ENCODE measurements at places on chromosomes 16 and 17. TPM values are rescaled to one million over a fixed set of nuclear protein-coding genes. Genes with fewer than 3 reads are reported as not detected.

DNA sequence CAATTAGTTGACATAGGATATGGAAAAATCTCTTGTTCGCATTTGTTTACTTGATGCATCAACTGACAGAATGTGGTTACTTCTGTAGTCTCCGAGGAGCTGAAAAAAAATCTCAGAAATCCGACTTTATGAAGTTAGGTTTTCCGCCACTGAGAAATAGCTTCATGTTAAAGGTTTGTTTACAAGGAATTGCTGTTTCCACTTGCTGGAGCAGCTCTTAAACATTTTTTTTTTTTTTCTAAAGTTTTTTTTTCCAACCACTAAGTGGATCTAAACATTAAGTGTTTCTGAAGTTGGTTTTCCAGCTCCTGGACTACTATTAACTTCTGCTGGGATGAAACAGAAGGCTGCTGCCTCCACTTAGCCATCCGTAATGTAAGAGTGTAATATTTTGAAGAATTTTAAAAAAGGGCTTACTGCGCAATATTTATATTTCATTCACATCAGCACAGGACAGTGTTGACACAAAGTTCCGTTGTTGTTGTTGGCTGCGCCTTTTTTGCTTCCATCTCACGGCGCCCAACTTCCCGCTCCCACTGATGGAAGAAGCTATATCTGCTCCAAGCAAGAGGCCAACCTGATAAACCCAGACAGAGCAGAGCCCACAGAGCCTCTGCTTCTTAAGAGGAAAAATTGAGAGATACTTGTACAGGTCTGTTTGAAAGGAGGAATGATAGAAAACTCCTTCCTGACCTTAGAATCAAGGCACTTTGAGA, 167.7 kb upstream of the KCNJ16 start:
- no peaks in the 10 kb centered on the region for H3K27me3 ChIP-seq
- H3K27ac ChIP-seq, result no peak overlapping the region
- H3K4me3 ChIP-seq, result no peak overlapping the region

- peaks cover 7% of the 10 kb centered on the region for H3K4me1 ChIP-seq
- peaks cover 35% of the 10 kb centered on the region for H3K27me3 ChIP-seq
- H3K36me3 ChIP-seq, result no peaks in the 10 kb centered on the region
- no peak overlapping the region for H3K4me3 ChIP-seq
- no peak for DNase-seq
- H3K27ac ChIP-seq, result no peak overlapping the region
These were observed 13.1 kb downstream of the FBXO39 start for GRCh38 chr17:6789146-6789545.

DNA sequence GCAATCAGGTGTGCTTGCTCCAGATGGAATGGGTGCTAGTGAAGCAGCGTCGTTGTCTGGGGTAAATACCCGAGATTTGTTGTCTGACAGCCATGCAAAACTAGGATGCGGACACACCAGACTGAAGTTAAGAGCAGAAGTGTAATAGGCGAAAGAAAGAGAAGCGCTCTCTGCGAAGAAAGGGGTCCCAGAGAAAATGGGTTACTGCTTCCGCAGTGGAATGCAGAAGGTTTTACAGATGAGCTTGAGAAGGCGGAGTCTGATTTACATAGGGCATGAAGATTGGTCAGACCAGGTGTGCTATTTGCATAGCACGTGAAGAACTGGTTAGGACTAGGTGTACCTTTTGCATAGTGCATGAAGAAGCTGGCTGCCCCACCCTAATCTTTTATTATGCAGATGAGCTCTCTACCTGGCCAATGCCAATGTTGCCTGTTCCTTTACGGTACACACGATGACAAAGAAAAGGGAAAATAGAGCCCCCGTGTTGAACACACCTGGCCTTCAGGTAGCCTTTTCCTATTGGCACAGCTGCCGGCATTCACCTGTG, 32.0 kb upstream of the SNN start:
- H3K36me3 ChIP-seq, result no peaks in the 10 kb centered on the region
- no peak overlapping the region for H3K27ac ChIP-seq
- no peak for DNase-seq
- peaks cover 16% of the 10 kb centered on the region for H3K4me1 ChIP-seq

DNA sequence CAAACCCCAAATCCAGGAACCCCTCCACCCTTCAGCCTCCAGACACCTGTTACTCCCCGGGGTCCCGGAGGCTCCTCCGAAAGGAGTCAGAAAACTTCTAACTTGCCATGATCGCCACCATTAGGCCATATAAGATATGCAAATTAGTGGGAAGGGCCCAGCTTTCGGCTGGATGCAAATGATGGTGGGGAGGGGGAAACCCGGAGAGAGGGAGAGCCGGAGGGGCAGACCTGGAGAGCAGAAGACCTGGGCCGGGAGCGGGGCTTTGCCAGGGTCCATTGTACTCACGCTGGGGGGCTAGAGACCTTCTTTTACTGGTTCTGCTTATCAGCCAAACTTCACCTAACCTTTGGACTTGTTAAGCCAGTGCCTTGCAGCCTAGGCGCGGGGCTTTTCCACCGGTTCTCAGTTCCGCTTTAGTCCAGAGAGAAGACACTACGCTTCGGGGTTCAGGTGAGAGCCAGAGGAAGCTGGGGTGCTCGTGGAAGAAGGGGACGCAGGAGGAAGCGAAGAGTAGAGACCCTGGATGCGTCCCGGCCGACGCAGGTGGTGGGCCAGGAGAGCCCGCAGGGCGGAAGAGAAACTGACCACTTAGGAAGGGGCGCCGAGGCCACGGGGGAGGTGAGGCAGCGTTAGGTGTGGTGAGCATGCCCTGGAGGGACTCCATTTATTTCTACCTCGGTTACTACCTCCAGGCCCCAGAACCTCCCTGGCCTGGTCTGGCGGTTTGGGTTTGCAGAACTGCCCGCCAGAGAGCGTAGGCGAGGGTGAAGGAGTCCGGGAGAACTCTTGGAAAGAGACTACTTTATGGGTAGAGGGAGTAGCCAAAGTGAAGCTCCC, at the start of gene HNF1B:
Gene HNF1B, minus strand, starts transcription at position 99 of the 840 bp plus-strand sequence. CDS start 175 bp downstream, outside the sequence.
- peaks cover 63% of the 10 kb centered on the region for H3K27me3 ChIP-seq
- H3K27ac ChIP-seq, result no peak within 1 kb of the TSS
- peak; percentile 46 for DNase-seq

DNA sequence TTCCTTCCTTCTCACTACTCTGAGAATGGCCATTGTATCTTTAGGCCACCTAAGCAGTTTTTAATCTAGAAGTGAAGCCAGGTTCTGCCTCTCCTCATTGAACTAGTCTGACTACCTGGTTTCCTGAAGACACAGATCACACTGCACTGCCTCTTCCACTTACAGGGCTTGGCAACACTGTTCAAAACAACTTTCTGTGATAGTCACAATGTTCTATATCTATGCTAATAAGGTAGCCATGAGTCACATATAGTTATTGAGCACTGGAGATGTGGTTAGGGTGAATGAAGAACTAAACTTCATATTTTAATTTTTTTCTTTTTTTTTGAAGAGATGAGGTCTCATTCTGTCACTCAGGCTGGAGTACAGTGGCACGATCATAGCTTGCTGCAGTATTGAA, 26.9 kb downstream of the RND2 start:
- H3K4me3 ChIP-seq, result no peak overlapping the region
- H3K27ac ChIP-seq, result no peak overlapping the region
- H3K36me3 ChIP-seq, result peaks cover 47% of the 10 kb centered on the region
- DNase-seq, result no peak
- H3K27me3 ChIP-seq, result no peaks in the 10 kb centered on the region

- no peaks in the 10 kb centered on the region for H3K36me3 ChIP-seq
- H3K27ac ChIP-seq, result no peak overlapping the region
- DNase-seq, result no peak
- H3K27me3 ChIP-seq, result no peaks in the 10 kb centered on the region
- H3K4me3 ChIP-seq, result no peak overlapping the region
These were observed 21.7 kb downstream of the ATP6V0D1 start for GRCh38 chr16:67459066-67459860.

DNA sequence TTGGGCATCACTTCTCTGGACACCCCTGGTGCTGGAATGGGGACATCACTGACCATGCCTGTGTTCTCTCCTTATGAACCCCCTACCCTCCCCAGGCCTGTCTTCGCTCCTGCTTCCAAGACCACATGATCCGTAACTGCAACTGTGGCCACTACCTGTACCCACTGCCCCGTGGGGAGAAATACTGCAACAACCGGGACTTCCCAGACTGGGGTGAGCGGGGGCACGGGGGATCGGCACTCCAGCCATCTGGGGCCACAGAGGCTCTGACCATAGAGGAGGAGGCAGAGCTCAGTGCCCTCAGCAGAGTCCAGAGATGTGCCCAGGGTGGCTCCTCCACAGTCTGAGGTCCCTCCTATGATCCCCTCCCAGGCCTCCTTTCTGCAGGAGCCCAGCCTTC, 73.5 kb downstream of the SCNN1B start:
- no peaks in the 10 kb centered on the region for H3K4me1 ChIP-seq
- peaks cover 2% of the 10 kb centered on the region for H3K27me3 ChIP-seq
- H3K4me3 ChIP-seq, result no peak overlapping the region
- no peak for DNase-seq
- H3K36me3 ChIP-seq, result no peaks in the 10 kb centered on the region

DNA sequence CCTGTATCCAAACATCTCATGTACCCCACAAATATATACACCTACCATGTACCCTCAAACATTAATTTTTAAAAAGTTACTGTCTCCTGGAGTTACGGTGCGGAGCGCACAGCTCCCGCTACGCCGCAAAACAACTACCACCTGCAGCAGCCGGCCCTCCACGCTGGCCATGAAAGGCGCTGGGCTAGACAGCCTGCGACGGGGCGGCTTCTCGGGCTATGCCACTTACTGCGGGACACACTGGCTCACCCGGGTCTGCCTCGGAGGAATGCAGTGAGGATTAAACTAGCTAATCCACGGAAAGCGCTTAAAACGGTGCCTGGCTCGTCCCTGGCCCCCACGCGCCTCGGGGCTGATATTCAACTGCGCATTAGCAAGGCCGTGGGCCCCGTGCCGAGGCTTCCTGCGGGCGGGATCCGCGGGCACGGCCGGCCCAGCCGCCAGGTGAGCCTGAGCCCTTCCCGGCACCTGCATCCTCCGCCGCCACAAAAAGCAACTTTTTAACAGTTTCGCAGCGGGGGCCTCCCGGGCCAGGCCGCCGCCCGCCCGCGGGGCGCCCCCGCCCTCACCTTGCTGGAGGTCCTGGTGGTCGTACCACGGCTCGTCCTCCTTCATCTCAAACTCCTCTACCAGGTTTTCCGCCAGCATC, 633 bp downstream of the CDR2 start:
- H3K36me3 ChIP-seq, result peaks cover 22% of the 10 kb centered on the region
- no peaks in the 10 kb centered on the region for H3K27me3 ChIP-seq
- DNase-seq, result peak; percentile 62
- peak overlapping the region; percentile 95 for H3K27ac ChIP-seq

DNA sequence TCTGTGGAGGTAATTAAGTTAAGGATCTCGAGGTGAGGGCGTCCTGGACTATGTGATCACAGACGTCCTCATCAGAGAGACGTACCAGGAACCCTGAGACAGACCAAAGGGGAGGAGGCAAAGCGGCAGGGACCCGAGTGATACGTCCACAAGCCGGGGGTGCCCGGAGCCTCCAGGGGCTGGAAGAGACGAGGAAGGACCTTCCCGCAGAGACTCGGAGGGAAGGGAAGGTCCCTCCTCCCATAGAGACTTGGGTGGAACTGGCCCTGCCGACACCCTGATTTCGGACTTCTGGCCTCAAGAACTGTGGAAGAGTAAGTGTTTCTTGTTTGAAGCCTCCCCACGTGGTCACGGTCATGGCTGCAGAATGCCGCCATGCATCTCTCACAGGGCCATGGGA, 30.8 kb downstream of the LMF1 start:
- H3K4me1 ChIP-seq, result peaks cover 4% of the 10 kb centered on the region
- H3K36me3 ChIP-seq, result peaks cover 21% of the 10 kb centered on the region
- H3K27ac ChIP-seq, result no peak overlapping the region
- H3K27me3 ChIP-seq, result no peaks in the 10 kb centered on the region
- H3K4me3 ChIP-seq, result no peak overlapping the region

GRCh38 chr16:72850853-72851252, 197.1 kb downstream of the ZFHX3 start:
- no peaks in the 10 kb centered on the region for H3K27me3 ChIP-seq
- no peak overlapping the region for H3K27ac ChIP-seq
- no peaks in the 10 kb centered on the region for H3K4me1 ChIP-seq
- DNase-seq, result no peak
- H3K36me3 ChIP-seq, result no peaks in the 10 kb centered on the region
- no peak overlapping the region for H3K4me3 ChIP-seq

- H3K4me3 ChIP-seq, result no peak overlapping the region
- no peak overlapping the region for H3K27ac ChIP-seq
- no peak for DNase-seq
- H3K27me3 ChIP-seq, result peaks cover 3% of the 10 kb centered on the region
- no peaks in the 10 kb centered on the region for H3K4me1 ChIP-seq
These were observed 137.0 kb downstream of the TMEM114 start for GRCh38 chr16:8453359-8453758.

DNA sequence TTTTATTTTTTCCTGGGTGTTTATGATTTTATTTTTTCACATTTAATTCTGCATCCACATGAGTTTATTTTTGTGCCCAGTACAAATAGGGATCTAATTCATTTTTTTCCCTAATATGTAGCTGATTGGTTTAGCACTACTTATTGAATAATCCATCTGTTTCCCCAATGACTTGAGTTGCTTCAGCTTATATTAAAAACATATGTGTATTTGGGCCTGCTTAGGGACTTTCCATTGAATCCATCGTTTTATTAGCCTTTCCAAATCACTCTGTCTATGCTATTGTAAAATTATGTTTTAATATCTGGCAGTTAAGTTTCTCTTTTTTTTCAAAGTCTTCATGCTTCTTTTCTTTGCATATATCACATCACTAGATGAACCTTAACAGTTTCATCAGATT, 42.2 kb downstream of the WWP2 start:
- no peak overlapping the region for H3K4me3 ChIP-seq
- H3K36me3 ChIP-seq, result peaks cover 14% of the 10 kb centered on the region
- no peaks in the 10 kb centered on the region for H3K4me1 ChIP-seq
- no peak for DNase-seq
- H3K27me3 ChIP-seq, result no peaks in the 10 kb centered on the region

DNA sequence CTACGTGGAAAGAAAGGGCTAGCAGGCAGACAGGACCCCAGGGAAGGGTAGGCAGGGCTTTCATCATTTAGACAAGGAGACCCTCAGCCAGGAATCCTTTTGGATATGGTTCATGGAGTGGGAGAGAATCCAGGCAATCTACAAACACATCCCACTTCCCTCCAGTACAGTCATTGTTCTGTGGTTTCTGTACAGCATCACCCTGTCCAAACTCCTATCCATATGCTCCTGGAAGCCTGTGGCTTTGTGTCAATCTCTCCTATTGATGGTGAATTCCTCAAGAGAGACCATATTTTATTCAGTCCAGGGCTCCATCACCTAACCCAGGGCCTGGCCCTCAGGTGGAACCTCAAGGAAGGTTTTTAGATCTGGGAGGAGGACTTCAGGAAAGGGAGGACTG, 99.2 kb downstream of the SPACA3 start:
- peaks cover 18% of the 10 kb centered on the region for H3K27me3 ChIP-seq
- H3K27ac ChIP-seq, result no peak overlapping the region
- H3K36me3 ChIP-seq, result no peaks in the 10 kb centered on the region
- DNase-seq, result no peak
- no peak overlapping the region for H3K4me3 ChIP-seq

GRCh38 chr17:8210761-8211458, 535 bp upstream of the AURKB start:
- peaks cover 39% of the 10 kb centered on the region for H3K36me3 ChIP-seq
- H3K27me3 ChIP-seq, result no peaks in the 10 kb centered on the region
- H3K4me1 ChIP-seq, result peaks cover 20% of the 10 kb centered on the region
- no peak for DNase-seq
- peak overlapping the region; percentile 99 for H3K4me3 ChIP-seq

CEMP1 gene
- not detected for total RNA-seq

HSD17B2 gene
- not detected for total RNA-seq

ASPA gene
- not detected for total RNA-seq

KRT14 gene
- not detected for total RNA-seq

TAC4 gene
- total RNA-seq, result not detected

FBRS gene
- total RNA-seq, result 111 TPM

WNT3 gene
- total RNA-seq, result 0.09 TPM
